Ovary (tissue), 10 donors: ENCODE measurements at places on chromosomes 3 and 15. TPM values are rescaled to one million over a fixed set of nuclear protein-coding genes. Genes with fewer than 3 reads are reported as not detected.

DNA sequence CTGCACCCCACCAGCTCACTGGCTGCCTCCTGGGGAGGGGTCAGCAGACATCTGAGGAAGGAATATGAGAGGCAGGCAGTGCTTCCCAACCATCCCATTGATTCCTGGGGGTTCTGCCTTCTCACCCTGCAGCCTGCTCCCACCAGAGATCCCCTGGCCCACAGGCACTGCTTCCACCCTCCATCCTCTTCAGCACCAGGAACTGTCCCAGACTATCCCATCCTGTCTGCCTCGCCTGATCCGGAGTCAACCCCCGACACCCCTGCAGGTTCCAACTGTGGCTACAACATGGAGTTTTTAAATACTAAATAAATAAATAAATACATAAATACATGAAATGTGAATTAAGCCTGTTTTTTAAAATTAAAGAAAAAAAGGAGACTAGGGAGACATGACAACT, 43.6 kb downstream of the CACNA2D2 start:
- H3K36me3 ChIP-seq = no peaks in the 10 kb centered on the region
- H3K4me1 ChIP-seq = no peaks in the 10 kb centered on the region
- H3K27ac ChIP-seq = no peak overlapping the region

- no peak for DNase-seq
- H3K4me3 ChIP-seq = no peak overlapping the region
- no peaks in the 10 kb centered on the region for H3K36me3 ChIP-seq
- no peak overlapping the region for H3K27ac ChIP-seq
Observed at GRCh38 chr3:71859123-71859519, 74.2 kb upstream of the PROK2 start.

The ALDH1A2 gene
- 39.7 TPM for polyA plus RNA-seq

DNA sequence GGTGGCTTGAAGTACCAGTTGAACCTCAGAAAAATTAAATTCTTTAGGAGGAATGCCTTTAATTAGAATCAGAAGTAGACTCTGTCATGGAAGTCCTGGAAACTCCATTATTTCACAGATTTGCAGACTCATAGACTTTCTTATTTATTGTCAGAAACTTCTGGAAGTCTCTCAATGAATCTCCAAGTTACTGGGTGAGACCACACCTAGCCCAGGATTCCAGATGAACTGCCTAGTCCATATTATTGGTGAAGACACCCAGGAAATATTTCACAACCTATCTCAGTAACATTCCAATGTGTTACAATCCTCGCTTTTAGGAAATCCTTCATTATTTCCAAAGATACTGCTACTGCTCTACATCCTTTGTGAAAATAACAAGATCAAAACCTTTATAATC, 6.5 kb upstream of the THBS1 start:
- H3K4me3 ChIP-seq = no peak overlapping the region
- H3K36me3 ChIP-seq = no peaks in the 10 kb centered on the region
- H3K4me1 ChIP-seq = peaks cover 3% of the 10 kb centered on the region
- H3K27me3 ChIP-seq = no peaks in the 10 kb centered on the region
- H3K27ac ChIP-seq = no peak overlapping the region
- no peak for DNase-seq
